Neural progenitor cell (in vitro differentiated cells): ENCODE measurements at places on chromosomes 6 and 20.

- DNase-seq: peak; percentile 23
Observed at GRCh38 chr20:44019638-44020335, 105.1 kb downstream of the TOX2 start.

DNA sequence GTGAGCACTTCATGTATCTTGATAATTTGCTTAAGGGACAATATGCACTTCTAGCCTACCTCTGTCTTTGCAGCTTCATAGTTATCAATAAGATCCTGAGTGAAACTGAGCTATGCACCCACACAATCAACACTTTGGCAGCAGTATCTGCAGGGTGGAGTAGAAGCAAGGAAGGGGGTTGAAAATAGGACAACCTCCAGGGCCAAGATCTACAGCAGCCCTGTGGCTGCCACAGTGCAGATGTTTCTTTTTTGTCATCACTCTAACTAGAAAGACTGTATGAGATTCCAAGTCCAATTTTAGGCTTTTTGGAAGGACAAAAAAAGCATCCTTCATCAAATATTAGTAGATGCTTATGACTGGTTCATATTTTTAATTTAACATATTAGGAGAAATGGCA lies 336.1 kb upstream of the CITED2 start:
- no peak for DNase-seq

DNA sequence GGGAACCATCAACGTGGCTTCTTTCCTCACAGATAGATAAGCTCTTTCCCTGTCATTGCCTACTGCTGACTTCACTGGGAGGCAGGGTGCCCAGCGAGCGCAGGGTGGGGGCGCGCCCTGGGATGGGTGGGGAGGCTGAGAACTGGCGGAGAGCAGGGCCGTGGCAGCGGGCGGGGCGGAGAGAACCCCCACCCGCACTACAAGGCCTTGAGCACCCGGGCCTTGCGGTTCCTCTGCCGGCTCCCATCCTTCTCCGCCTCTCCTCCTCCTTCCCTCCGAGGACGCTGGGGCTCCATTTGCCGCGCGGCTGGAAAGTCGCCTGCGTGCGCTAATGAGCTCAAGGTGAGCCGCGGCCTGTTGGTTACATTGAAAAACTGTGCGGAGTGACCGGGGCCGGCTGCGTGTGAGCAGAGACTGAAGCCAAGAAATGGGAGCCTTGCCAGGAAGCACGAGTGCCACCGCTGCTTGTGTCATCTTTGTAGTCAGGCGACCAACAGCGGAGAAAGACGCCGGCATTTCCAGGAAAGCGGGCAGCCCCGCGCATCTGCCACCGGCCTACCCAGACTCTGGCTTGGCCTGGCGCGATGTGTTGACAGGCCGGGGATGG lies 963.5 kb upstream of the SLC35B3 start:
- no peak for DNase-seq

DNA sequence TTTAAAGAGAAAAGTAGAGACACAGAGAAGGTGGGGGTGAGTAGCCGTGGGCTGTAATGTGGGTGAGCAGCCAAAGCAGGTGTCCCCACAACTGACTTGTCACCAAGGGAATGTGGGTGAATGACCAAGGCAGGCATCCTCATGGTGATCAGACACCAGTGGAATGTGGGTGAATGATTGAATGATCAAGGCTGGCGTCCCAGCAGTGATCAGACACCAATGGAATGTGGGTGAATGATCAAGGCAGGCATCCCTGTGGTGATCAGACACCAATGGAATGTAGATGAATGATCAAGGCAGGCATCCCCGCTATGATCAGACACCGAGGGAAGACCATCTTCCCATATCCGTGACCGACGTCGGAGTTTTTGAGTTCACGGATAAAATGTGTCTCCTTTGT lies 49.8 kb upstream of the OR14J1 start:
- DNase-seq: no peak

GRCh38 chr20:32674362-32674789 lies 635 bp upstream of the C20orf203 start:
- DNase-seq: peak; percentile 67

DNA sequence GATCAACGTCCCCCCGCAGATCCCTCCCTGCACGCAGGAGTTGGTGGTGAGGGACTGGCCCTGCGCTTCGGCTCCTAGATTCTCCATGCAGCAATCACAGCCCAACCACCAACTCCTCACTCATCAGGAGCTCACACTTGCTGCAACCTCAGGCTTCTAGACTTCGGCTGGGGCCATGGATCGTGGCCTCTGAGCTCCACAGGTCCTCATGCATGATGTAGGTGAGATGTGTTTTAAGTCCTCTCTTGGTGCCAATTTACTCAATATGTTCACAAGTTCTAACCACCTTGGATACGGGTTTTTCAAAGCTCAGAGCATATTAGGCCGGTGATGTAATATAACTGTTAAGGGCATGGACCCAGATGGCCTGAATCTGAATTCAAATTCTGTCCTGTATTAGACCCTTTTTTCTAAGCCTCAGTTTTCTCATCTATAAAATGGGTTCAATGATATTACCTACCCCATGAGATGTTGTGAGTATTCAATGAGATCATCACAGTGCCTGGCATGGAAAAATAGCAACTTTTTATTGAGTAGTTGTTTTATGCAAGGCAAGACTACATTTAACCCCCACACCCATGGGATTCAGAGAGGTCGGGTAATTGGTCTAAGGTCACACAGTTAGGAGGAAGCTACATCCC lies 31.0 kb downstream of the SUN5 start:
- DNase-seq: no peak

- DNase-seq: peak; percentile 40
Observed at GRCh38 chr6:33075568-33076405, at the start of gene HLA-DPB1. TSS of gene HLA-DPB1 (plus strand) at chr6:33075990. CDS start at chr6:33076042, 52 bp downstream.

GRCh38 chr6:104884867-104885517 lies 25.3 kb upstream of the HACE1 start:
- no peak for DNase-seq

DNA sequence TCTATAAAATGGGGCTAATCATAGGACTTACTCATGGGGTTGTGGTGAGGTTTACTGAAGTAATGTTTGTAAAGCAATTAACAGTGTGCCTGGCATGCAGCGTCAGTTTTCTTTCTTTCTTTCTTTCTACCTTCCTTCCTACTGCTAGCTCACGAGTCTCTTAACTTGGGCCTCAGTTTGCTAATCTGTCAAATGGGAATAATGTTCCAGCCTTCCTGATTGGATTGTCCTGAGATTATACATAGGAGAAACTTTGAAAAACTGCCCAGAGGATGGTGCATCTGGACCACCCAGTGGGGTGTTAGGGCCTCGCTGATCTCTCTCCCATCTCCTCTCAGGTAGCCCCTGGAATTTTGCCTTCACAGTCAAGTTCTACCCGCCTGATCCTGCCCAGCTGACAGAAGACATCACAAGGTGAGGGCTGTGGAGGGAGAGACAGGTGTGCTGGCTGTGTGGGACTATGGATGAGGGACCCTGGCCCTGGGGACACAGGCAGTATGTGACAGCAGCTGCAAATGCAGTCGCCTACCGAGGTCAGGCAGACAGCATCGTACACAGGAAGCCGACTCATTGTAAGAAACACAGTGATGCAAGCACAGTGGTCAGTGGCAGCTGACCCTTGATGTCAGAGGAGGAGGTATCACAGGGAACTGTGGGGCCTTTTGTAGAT lies 27.5 kb downstream of the EPB41L1 start:
- DNase-seq: no peak

GRCh38 chr20:7770578-7770977 lies 169.7 kb downstream of the HAO1 start:
- DNase-seq: no peak

GRCh38 chr6:167396659-167397490 lies 72.0 kb downstream of the TTLL2 start:
- no peak for DNase-seq

GRCh38 chr6:139762587-139763031 lies 388.2 kb upstream of the CITED2 start:
- no peak for DNase-seq

DNA sequence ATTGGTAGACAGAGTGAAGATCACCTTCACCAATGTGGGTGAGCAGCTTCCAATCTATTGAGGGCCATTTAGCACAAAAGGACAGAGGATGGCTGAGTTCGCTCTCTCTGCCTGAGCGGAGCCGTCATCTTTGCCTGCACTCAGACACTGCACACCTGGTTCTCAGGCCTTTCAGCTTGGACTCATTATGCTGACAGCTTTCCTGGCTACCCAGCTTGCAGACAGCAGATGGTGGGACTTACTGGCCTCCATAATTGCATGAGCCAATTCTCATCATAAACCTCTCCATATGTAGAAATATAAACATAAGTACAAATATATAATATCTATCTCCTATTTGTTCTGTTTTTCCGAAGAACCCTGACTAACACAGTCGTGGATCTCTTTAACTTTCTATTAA lies 13.7 kb downstream of the TBXT start:
- DNase-seq: no peak

- DNase-seq: no peak
Observed at GRCh38 chr6:36821581-36822335, 17.5 kb downstream of the CPNE5 start.

GRCh38 chr6:35312807-35313206 lies 15.2 kb downstream of the DEF6 start:
- DNase-seq: no peak

- DNase-seq: no peak
Observed at GRCh38 chr20:50111120-50111828, 1.7 kb downstream of the UBE2V1 start.

GRCh38 chr6:4647414-4648365 lies 128.5 kb upstream of the CDYL start:
- DNase-seq: peak; percentile 80

- no peak for DNase-seq
Observed at GRCh38 chr6:19354181-19354580, 483.0 kb upstream of the ID4 start.

GRCh38 chr20:1171461-1172093 lies 13.2 kb downstream of the TMEM74B start:
- DNase-seq: peak; percentile 88

- no peak for DNase-seq
Observed at GRCh38 chr6:158900663-158901312, 81.6 kb upstream of the EZR start.

DNA sequence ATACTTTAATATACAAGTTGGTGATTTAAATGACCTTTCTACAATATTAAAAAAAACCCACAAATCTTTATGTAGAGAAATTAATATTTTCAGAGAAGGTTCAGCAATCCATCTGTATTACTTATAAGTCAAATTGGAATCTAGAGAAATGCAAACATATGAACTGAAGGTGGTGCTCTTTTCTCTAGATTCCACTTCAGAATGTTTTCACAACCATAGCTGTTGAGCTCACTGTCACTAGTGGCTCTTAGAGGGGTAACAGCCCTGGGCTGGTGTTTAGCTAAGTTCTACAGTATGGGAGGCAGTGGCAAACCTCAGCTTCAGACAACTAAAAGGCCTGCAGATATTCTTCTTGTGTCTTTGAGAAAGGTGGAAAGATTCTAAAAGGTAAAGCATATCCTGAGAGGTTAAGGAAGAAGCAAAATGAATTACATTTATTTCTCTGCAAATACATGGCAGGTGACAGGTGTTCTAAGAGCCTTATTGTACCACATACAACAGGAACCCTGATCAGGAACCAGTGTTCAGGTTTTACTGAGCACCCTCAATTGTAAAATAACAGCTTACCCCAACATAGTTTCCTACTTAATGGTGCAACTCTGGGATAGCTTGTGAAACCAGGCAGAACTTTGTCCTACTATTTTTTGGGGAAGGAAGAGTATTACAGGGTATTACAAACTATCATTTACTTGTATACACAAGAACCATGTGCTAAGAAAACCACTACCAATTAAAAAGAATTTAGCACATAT lies 56.6 kb upstream of the SAMHD1 start:
- no peak for DNase-seq

DNA sequence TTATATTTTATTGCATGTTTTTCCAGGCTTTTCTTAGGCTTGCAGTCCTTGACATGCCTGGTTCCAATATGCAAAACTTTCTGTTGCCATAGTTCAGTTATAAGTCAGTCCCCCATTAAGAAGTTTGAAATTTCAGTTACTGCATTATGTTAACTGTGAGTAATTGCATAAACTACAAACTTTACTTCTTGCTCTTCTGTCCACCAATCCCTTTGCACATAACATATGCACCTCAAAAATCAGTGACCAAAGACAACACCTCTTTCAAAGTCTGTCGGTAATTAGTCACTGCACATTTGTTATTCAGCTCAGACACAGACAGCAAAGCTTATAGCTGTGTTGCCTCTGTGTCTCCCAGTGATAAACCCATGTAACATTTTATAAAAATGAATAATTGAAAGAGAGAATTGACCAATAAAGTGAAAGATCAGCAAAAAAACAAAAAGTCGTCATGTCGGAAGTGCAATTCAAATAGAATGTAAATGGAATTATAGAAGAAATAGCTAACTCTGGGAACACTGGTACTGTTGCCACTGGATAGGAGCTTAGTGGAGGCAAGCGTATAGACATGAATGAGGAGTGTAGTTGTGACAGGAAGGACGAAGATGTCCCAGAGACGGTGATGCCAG lies 50.3 kb upstream of the BTBD3 start:
- no peak for DNase-seq

- no peak for DNase-seq
Observed at GRCh38 chr20:10898552-10898951, 224.8 kb upstream of the JAG1 start.

- no peak for DNase-seq
Observed at GRCh38 chr20:58001381-58001780, 227.1 kb downstream of the ANKRD60 start.
